Left lung (tissue), 14 donors: ENCODE measurements at places on chromosomes 7 and 10. TPM values are rescaled to one million over a fixed set of nuclear protein-coding genes. Genes with fewer than 3 reads are reported as not detected.

The CALML3 gene
- not detected for total RNA-seq

DNA sequence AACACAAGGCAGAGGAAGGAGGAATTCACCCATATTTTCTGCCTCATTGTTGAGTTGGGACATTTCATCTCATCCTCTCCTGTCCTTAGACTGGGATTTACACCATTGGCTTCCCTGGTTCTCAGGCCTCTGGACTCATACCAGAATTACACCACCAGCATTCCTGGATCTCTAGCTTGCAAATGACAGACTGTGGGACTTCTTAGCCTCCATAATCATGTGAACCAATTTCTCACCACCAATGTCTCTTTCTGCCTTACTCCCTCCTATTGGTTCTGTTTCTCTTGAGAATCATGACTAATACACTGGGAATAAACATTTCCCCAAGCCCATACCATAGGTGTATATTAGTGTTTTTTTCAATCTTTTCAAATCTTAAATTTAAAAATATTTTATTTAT lies 2.9 kb upstream of the ZNF33A start:
- no peaks in the 10 kb centered on the region for H3K36me3 ChIP-seq
- DNase-seq, result no peak
- peaks cover 17% of the 10 kb centered on the region for H3K4me1 ChIP-seq

The ZNF273 gene
- total RNA-seq, result 5.0 TPM

The SLC18A3 gene
- not detected for total RNA-seq

GRCh38 chr7:143512488-143513340 lies 35.0 kb downstream of the TAS2R41 start:
- no peak for DNase-seq
- peaks cover 7% of the 10 kb centered on the region for H3K27me3 ChIP-seq
- H3K4me1 ChIP-seq, result no peaks in the 10 kb centered on the region
- no peak overlapping the region for H3K4me3 ChIP-seq
- no peak overlapping the region for H3K27ac ChIP-seq

- H3K27me3 ChIP-seq, result peaks cover 19% of the 10 kb centered on the region
- no peak overlapping the region for H3K4me3 ChIP-seq
- H3K27ac ChIP-seq, result no peak overlapping the region
- DNase-seq, result no peak
- no peaks in the 10 kb centered on the region for H3K4me1 ChIP-seq
These were observed 30.2 kb downstream of the WDR86 start for GRCh38 chr7:151379534-151380198.

GRCh38 chr10:81031774-81032173 lies 494.1 kb downstream of the SH2D4B start:
- no peaks in the 10 kb centered on the region for H3K27me3 ChIP-seq
- H3K36me3 ChIP-seq, result no peaks in the 10 kb centered on the region
- no peak overlapping the region for H3K4me3 ChIP-seq
- no peak for DNase-seq
- no peaks in the 10 kb centered on the region for H3K4me1 ChIP-seq

DNA sequence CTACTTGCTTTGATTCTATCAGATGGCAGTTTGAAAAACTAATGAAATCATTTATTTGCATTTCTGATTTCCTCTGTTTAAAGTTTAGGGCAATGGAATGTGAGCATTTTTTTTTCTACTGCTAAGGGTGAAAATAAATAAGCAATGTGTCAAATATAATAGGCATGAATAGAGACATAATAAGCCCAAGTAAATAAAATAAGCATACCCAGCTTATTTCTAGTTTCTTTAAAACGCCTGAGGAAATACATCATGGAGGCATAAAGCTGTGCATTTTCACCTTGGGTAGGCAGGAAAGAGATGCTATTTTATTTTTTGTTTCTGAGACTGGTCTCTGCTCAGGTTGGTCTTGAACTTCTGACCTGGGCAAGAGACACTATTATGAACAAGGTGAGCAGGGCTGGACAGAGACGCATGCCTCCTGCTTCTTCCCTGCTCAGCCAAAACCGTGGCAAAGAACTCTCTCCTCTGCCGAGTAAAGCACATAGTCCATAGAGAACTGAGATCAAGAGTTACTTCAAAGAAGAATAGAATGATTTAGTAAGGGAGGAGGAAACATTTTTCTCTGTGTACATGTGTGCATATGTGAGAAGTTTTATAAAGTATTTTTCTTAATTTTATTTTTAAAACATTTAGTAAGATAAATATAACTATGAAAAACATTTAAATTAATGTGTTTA lies 138.1 kb downstream of the GNAI1 start:
- no peak overlapping the region for H3K4me3 ChIP-seq
- H3K4me1 ChIP-seq, result no peaks in the 10 kb centered on the region
- no peaks in the 10 kb centered on the region for H3K36me3 ChIP-seq
- H3K27ac ChIP-seq, result no peak overlapping the region
- no peak for DNase-seq
- no peaks in the 10 kb centered on the region for H3K27me3 ChIP-seq

DNA sequence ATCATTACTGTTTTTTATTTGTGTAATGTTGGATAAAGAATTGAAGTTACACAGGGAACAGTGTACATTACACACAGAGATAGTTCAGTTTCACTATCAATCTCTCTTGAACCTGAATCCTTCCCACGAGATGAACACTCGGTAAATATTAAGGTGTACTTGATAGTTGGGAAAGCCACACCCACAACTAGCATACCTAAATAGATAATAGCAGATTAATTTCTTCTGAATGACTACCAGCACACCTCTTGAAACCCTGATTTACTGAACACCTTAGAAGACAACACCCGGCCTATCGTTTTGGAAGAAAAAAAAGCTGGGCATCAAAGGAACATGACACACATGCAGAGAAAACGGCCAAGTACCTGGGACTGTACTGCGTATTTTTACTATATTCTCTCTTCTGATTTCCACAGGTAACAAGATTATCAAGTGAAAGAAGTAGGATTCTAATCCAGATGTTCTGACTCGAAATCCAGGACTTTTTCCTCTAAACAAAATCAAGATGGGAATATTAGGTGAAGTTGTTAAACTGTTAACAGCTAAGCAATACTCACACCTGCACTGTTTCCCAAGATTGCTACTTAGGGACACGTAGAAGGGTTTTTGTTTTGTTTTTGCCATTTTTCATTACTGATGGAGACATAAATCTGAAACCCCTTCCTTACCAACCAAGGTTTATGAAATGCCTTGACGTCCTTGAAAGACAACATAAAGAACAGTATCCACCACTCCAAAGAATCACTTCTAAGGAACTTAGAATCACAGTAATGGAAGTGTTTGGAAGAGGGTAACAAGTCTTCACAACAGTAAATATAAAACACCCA lies 1.0 kb downstream of the CCDC186 start:
- no peak for DNase-seq
- no peaks in the 10 kb centered on the region for H3K27me3 ChIP-seq
- peak overlapping the region; percentile 90 for H3K27ac ChIP-seq
- no peaks in the 10 kb centered on the region for H3K36me3 ChIP-seq
- no peaks in the 10 kb centered on the region for H3K4me1 ChIP-seq
- H3K4me3 ChIP-seq, result peak overlapping the region; percentile 86

DNA sequence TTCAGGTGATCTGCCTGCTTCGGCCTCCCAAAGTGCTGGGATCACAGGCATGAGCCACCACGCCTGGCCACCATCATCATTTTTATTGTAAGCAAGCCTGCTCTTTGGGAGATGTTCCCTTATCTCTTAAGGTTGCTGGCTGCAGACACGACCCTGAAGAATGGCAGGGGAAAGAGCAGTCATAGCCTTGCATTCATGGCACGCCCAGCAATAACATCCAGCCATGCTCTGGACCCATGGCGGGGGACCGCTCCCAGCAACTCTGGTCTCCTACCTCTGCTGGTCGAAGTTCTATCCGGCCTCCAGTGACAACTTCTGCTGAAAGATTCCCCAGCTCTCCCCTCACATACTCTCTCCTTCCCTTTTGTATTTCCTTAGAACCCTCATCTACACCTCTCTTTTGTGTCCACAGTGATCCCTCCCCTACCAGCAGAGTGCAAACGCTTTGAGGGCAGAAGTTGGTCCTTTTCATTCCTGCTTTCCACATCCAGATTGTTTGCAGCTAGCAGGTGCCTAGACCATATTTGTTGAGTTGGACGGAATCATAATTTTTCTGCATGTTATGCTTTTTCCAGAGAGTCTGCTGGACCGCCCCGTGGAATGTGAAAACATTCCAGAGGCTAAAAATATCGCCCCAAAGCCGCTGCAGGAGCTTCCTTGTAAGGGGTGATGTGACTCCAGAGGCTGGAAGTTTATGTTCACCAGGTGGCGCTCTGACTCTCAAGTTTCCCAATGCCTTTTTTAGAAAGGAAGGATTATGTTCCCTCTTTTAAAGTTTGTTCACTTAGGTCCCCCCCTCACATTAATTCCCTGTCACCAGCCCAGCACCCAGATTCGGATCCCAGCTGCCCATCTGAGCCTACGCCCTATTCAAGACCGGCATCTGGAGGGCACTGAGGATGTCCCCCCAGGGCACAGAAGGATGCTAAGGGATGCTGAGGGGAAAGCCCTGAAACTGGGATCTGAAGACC lies 4.3 kb upstream of the MARVELD1 start:
- H3K36me3 ChIP-seq, result no peaks in the 10 kb centered on the region
- H3K27me3 ChIP-seq, result peaks cover 2% of the 10 kb centered on the region
- no peak overlapping the region for H3K27ac ChIP-seq

The TSC22D4 gene
- total RNA-seq, result 55.6 TPM

The MNX1 gene
- 0.26 TPM for total RNA-seq

DNA sequence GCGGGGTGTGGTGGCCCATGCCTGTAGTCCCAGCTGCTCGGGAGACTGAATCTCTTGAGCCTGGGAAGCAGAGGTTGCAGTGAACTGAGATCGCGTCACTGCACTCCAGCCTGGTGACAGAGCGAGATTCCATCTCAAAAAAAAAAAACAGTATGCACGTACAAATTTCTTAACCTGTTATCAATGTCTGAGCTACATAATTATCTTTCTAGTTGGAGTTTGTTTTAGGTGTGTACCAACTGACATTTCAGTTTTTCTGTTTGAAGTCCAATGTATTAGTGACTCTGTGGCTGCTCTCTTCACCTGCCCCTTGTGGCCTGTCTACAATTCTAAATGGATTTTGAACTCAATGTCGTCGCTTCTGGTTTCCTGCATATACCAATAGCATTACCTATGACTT lies 40.3 kb downstream of the CD36 start:
- H3K4me3 ChIP-seq, result no peak overlapping the region
- no peak for DNase-seq
- no peaks in the 10 kb centered on the region for H3K4me1 ChIP-seq
- no peak overlapping the region for H3K27ac ChIP-seq

DNA sequence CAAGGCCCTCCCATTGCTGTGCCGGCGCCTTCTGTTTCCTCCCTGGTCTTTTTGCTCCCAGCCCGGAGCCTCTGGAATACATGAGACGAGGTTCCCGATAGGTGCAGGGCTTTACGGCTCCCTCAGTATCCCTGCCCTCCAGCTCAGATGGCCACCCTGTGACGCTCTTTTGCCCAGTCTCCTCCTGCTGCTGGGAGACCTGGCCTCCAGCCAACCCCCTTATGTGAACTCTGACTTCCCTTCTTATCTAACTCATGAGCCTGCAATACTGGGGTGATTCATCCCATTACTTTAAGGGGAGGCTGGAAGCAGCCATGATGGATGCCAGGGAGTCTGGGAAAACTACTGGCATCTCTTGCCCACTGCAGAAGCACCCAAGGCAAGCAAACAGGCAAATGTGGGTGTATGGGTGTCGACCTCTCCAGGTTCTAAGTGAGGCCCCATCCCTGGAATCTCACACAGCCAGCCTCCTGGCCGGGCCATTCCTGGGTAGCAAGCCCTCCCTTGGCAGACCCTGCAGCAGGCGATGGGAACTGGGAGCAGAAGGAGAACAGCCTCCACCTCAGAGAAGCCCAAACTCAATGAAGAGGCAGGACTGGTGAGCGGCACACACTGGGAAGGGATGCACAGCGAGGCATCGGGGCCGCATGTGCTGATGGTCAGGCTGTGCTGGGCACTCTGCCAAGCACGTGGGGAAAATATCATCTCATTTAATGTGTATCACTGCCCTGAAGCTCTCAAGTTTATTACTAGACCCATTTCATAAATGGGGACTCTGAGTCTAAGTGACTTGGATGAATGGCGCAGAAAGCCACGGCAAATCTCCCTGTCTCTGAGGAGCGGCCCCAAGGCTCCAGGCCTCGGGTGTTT lies 97.5 kb downstream of the FAM53B start:
- no peak overlapping the region for H3K4me3 ChIP-seq
- H3K36me3 ChIP-seq, result no peaks in the 10 kb centered on the region

The SRRM3 gene
- 2.0 TPM for total RNA-seq

GRCh38 chr10:69087590-69088470 lies at the start of gene SRGN:
Gene SRGN, plus strand, starts transcription at chr10:69088103. Its CDS starts 55 bp downstream, at chr10:69088158.
- peak within 1 kb of the TSS; percentile 55 for H3K4me3 ChIP-seq
- no peaks in the 10 kb centered on the region for H3K36me3 ChIP-seq
- peaks cover 62% of the 10 kb centered on the region for H3K4me1 ChIP-seq
- H3K27me3 ChIP-seq, result no peaks in the 10 kb centered on the region
- DNase-seq, result peak; percentile 12

DNA sequence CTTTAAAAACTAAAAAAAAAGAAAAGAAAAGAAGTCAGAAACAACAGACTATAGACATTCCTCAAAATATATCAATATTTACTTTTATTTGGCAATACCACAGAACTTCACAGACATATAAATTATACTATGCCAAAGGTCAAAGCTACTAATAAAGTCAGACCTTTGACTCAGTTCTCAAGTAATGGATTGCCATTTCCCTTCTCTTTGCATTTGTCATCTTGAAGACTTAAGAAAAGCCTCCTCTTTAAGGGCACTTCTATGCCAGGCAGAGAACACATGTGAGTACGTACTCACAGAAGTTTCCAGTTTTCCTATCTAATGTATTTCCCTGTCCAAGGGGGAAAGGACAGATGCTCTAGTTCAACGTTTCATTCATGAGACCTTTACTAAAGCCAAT lies 37.6 kb downstream of the TNPO3 start:
- H3K4me1 ChIP-seq, result no peaks in the 10 kb centered on the region
- H3K27ac ChIP-seq, result no peak overlapping the region
- H3K36me3 ChIP-seq, result peaks cover 51% of the 10 kb centered on the region
- no peaks in the 10 kb centered on the region for H3K27me3 ChIP-seq
- H3K4me3 ChIP-seq, result no peak overlapping the region
- no peak for DNase-seq

DNA sequence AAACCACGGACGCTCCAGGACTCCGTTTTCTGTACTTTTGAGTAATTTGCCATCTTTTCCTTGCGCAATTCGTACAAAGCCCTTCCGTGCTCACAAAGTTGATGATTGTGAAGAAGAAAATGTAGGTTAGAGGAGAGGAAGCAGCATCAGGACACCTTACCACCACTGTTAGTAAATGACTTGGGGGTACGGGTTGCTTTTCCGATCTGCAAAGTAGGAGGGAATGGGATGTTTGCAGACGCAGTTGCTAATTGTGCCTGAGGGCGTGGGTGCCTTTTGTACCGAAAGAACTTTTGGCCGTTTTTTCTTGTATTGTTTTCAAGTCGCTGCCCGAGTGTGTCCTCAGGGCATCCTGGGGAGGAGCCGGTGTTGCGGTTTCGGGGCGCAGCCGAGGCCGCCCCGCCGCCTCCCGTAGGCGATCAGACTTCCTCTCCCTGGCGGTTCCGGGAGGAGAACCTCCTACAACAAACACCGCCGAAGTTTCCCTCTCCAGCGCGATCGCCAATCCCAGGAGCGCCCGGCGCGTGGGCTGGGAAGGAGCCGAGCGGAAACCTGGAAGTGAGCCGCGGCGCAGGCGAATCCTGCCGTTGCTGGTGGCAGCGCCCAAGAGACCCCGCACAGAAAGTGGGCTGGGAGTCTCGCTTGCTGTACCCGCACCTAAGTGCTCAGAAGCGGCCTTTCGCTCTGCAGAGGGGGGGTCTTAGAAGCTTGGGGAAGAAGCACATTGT lies 1.0 kb downstream of the PRR15 start:
- peak overlapping the region; percentile 37 for H3K4me3 ChIP-seq
- no peaks in the 10 kb centered on the region for H3K36me3 ChIP-seq
- H3K4me1 ChIP-seq, result peaks cover 15% of the 10 kb centered on the region
- peak; percentile 35 for DNase-seq
- peaks cover 83% of the 10 kb centered on the region for H3K27me3 ChIP-seq
- no peak overlapping the region for H3K27ac ChIP-seq
